ENCODE measurements at places on chromosomes 5 and 9.

GRCh38 chr5:78612227-78613150 lies 36.1 kb downstream of the LHFPL2 start:
- DNase-seq: no peak

GRCh38 chr5:156685481-156685880 lies 164.6 kb upstream of the PPP1R2B start:
- DNase-seq: no peak

GRCh38 chr9:10614196-10614800 lies 1.5 kb upstream of the PTPRD start:
- DNase-seq: no peak

DNA sequence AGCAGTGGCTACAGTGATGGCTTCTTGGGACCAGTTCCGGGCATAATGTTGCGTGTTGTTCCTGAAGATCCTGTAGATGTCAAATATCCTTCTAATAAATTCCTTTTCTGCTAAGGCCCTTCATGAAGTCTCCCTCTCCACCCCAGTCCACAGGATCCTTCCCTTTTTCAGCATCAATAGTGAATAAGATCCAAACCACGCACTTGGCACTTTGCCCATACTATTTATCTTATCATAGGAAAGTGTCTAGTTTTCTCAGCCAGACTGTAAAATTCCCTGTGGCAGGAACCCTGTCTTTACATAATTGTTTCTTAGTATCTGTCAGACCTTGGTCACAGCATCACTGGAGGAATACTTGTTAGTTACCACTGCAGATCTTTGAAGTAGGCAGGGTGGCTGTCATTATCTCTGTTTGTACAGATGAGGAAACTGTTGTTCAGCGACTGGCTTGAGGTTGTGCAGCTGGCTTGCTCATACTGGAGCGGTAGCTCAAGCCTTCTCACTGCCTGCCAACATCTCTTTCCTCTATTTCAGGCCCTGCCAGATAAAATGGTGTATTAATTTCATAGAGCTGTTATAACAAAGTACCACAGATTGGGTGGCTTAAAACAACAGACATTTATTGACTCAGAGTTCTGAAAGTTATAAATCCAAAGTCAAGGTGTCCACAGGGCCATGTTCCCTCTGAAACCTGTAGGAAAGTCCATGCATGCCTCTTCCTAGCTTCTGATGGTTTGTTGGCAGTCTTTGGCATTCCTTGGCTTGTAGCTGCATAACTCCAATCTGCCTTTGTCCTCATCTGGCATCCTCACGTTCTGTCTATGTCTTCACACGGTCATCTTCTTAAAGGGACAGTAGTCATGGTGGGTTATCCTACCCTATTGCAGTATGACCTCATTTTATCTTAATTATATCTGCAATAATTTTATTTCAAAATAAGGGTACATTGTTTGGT lies 33.5 kb upstream of the APC start:
- DNase-seq: no peak

GRCh38 chr9:87039809-87040392 lies 92.6 kb upstream of the GAS1 start:
- DNase-seq: no peak

Measured in stimulated activated CD4-positive, alpha-beta T cell treated with anti-CD3 and anti-CD28 coated beads, Interleukin-4, amount 100 ng/mL, for 1 hour (primary cell).